ENCODE measurements at places on chromosomes 5 and 9. TPM values are rescaled to one million over a fixed set of nuclear protein-coding genes. Genes with fewer than 3 reads are reported as not detected.

- no peak for DNase-seq
These were observed 13.1 kb downstream of the LOX start for GRCh38 chr5:122064992-122065391.

DNA sequence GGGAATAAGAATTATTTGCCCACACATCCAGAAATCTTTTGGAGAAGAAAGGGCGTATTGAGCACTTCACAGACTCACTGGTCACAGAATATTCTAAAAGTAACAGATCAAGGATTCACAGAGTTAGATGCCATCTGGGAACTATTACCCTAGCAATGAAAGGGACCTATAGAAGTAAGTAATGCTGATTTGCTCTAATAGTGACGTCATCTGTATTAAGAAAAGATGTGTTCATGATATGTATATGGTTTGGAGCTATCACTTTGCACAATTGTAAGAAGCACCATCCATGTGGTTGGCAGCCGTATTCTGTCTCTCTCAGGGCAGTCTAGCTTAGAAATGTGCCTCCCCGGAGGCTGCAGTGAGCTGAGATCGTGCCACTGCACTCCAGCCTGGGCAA lies 52.8 kb upstream of the SV2C start:
- DNase-seq: no peak

- DNase-seq: peak; percentile 49
These were observed 142.3 kb downstream of the SMARCA2 start for GRCh38 chr9:2157277-2158110.

The LRRC19 gene
- not detected for total RNA-seq

DNA sequence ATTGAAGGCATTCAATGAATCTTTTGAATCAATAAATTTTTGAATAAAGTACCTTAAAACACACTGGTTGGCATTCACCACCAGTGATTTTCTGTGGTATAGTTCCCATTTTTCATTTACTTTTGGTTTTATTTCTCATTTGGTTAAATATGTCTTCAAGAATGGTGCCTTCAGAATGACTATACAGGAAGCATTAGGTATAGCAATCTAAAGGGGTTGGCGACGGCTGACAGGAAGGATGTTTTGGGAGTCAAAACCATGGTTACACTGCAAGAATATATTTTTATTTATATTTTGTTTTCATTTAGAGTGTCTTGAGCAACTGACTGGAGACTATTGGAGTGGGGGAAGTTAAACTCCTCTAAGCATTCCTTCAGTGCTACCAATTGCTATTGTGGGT lies 235.7 kb downstream of the HTR1A start:
- no peak for DNase-seq

The NFIB gene
- total RNA-seq: 153 TPM

- DNase-seq: peak; percentile 51
These were observed 193.9 kb downstream of the SEC61B start for GRCh38 chr9:99416007-99416406.

DNA sequence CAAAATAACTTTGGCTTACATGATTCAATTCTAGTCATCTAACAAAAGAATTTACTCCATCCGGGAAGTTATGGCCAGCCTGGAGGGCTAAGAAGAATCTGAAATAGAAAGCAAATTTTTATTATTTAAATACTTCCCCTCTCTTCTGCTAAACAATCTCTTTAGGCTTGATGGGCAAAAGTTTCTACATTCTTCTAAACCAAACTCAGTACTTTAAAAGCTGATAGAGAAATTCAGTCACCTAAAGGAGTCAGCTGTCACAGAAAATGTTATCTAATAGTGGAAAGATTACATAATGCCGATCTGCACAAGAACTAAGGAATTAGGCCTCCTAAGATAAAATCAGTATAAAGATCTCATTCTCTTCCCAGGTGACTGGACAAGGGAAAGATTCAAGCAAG lies 32.4 kb downstream of the GNAQ start:
- peak; percentile 45 for DNase-seq

GRCh38 chr5:139644001-139644456 lies 4.1 kb upstream of the CXXC5 start:
- DNase-seq: no peak

The ZNF462 gene
- total RNA-seq: 11.4 TPM

DNA sequence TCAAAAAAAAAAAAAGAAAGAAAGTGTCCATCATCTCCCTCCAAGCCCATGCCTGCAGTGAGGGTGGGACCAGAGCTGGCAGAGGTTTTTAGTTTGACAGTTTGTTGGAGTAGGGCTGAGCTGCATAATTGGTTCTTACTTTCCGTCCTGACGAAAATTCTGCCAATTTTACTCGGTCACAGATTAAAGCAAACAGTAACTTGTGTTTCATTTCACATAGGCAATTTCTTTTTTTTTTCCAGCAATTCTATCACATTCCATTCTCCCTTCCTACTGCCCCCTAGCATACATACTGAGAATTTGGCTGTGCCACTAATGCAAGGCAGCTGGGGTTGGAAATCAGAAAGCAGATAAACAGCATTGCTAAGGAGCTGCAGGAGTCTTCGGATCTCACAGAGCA lies 132.4 kb downstream of the FRMD3 start:
- no peak for DNase-seq

The ADAMTS13 gene
- 0.84 TPM for total RNA-seq

GRCh38 chr9:135480940-135481310 lies 1.3 kb downstream of the PPP1R26 start:
- no peak for DNase-seq

The GRXCR2 gene
- not detected for total RNA-seq

The OTP gene
- not detected for total RNA-seq

GRCh38 chr5:172743112-172743959 lies 27.7 kb downstream of the DUSP1 start:
- peak; percentile 62 for DNase-seq

GRCh38 chr5:143025376-143025775 lies 255.2 kb downstream of the ARHGAP26 start:
- no peak for DNase-seq

The CBY3 gene
- not detected for total RNA-seq

The ARL14EPL gene
- total RNA-seq: not detected

DNA sequence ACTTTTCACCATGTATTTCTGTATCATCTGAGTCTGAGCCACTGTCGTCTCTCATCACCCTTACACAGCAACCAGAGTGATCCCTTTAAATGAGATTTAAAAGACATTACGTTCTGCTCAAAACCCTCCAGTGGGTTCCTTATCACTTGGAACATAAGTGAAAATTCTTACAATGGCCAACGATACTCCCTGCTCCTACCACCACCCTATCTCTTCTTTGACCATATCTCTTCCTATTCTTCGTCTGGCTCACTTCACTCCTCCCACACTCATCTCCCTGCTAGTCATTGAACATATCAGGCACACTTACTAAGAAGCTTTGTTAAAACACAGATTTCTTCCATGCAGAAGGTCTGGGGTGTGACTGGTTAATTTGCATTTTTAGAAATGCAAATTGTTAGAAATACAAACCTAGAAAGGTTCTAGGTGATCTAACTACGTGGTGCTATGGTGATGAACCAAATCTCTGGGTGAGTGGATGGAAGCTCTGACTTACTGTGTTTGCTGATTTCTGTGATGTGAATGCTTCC lies 166.6 kb upstream of the CD180 start:
- no peak for DNase-seq

The CDKN2B gene
- total RNA-seq: 2.4 TPM

DNA sequence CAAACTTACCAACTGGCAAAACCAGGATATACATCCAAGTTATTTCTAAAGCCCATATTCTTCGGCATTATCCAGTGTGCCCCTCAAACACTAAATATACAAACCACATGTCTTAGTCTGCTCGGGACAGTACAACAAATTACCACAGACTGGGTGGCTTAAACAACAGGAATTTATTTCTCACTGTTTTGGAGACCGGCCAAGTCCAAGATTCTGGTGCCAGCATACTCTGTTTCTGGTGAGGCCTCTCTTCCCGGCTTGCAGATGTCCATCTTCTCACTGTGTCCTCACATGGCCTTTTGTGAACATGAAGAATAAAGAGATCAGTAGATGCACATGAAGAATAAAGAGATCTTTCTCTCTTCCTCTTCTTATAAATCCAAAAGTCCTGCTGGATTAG lies 12.9 kb upstream of the SLCO6A1 start:
- DNase-seq: peak; percentile 12

Measured in dermis blood vessel endothelial cell (primary cell).